Foreskin keratinocyte (primary cell): ENCODE measurements at places on chromosomes 1 and 21. TPM values are rescaled to one million over a fixed set of nuclear protein-coding genes. Genes with fewer than 3 reads are reported as not detected.

DNA sequence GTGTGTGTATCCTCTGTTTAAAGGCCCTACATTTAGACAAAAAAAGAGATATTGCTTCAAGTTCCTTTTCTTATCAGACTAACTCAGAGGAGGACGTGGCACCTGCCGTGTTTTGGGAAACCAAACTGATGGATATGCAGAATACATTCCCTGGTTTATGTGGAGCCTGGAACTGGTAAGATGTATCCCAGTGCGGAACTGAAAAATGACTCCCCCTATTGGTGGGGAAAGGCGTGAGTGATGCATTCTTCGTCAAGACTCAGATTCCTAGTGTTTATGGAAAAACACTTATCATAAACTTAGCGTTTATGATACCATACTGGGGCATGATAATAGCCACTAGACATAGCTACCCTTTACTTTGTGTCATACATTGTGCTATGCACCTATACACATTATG is 154.2 kb downstream of the ZNF326 start:
- no peak for DNase-seq

DNA sequence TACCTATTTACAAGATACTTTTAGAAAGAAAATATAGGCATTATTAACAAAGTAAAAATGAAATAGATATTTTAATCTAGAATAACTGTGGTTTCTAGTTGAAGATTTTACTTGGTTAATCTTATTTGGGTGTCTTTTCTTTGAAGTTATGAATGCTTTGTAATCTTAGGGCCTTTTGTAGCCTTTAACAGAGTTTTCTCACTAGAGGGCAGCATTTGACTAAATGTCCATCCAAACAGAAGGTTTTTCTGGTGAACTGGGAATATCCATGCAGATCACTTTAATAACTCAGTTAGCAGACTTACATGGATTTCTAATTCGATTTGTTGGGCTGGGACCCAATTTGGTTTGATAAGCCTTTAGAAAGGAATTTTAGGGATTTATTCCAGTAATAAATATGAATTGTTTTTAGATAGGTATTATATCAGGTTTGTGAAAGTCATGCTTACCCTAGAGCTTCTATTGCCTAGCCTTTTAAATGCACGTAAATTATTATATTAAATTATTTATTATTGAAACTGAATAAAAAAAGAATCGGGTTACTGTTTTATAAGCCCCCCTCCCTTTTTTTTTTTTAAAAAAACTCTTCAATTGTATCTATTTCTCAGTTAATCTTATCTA is 119.7 kb downstream of the ZNF326 start:
- DNase-seq = no peak

- no peak for DNase-seq
Measured at GRCh38 chr1:215160351-215160750, 77.8 kb downstream of the KCNK2 start.

DNA sequence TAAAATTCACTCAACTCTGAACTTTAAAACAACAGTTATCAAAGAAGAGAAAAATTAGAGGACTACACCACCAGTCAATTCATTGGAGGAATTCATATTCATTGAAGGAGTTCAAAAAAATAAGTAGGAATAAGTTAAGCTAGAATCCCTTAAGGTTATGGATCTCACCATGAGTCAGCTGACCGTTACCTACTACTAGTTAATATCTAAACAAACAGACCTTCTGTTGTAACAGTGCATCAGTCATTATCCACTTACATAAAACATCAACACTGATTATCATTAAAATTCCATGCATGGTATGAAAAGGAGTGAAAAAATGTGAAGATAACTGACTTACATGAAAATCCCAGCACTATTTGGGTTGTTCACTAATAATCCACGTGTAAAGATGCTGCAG is 44.9 kb downstream of the FOXJ3 start:
- DNase-seq = no peak

DNA sequence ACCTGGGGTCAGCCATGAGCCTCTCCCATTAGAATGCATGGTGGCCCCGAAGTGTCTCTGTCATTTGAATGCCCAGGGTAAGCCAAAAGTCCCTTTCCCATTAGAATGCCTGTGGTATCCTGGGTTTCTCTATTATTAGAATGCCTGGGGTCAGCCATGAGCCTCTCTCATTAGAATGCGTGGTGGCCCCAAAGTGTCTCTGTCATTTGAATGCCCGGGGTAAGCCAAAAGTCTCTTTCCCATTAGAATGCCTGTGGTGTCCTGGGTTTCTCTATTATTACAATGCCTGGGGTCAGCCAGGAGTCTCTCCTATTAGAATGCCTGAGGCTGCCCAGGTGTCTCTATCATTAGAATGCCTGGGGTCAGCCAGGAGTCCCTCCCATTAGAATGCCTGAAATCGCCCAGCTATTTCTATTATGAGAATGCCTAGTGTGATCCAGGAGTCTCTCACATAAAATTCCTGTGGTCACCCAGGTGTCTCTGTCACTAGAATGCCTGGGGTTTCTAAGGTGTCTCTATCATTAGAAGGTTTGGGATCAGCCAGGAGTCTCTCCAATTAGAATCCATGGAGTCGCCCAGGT is 65.5 kb downstream of the RNF187 start:
- no peak for DNase-seq

DNA sequence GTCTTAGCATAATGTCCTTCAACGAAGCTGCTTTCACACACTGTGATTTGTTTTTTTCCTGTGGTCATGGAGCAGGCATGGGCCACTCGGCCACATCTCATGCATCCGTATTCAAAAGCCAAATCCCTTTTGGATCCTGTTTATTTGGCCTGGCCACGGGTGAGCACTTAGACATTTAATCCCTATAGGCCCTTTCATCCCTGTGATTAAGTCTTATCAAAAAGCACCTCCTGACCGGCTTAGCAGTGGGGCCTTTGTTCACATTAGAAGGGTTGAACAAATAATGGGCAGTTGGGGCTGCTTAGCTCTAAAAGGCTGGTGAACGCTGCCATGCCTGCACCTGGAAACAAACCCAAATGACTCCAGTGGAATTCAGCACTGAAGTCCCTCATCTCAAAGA is 2.0 kb downstream of the KCNE2 start:
- no peak for DNase-seq

- DNase-seq = no peak
Measured at GRCh38 chr1:190679044-190679443, 201.4 kb upstream of the BRINP3 start.

GRCh38 chr1:150548632-150549495 is at the start of gene ADAMTSL4:
Gene ADAMTSL4 (plus strand): TSS chr1:150549408. CDS start chr1:150552289, 2,881 bp downstream.
- DNase-seq = no peak

- no peak for DNase-seq
Measured at GRCh38 chr1:42380586-42381279, at the start of gene RIMKLA. Gene RIMKLA (plus strand): TSS chr1:42380792. CDS start chr1:42380935, 143 bp downstream.

DNA sequence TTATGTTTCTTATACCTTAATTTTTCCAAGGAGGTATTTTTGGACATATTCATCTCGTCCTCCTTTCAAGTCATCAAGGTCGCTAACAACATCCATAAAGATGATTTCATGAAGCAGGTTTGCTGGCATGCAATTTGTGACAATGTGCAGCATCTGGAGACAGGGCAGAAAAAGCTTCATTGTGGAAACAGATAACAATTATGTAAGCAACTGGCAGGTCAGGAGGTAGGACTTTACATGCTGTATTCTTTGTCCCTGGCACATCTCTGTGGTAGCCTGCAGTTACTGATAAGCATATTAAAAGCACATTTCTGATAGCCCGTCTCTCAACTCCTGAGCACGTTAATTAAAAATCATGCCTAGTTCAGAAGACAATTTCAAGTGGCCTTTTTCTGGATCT is 156.8 kb downstream of the LEPR start:
- no peak for DNase-seq

GRCh38 chr21:14526836-14527695 is 19.0 kb downstream of the SAMSN1 start:
- DNase-seq = no peak

- DNase-seq = no peak
Measured at GRCh38 chr1:111776391-111776790, 20.7 kb downstream of the DDX20 start.

DNA sequence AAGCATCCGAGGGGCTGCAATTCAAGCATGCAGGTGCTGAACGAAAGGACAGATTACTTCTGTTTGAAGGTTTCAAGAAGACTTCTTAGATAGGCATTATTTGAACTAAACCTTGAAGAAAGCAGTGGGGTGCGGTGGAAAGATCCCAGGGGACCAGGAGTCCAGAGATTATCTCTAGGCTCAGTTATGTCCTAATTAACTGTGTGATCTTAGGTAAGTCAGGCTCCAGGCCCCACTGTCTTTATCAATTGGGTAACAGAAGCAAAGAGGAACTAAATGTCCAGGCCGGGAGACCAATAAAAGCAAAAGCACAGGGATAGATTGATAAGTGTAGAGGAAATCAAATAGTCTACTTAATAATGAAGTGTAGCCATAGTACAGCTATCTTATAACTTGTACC is 72.9 kb upstream of the CDC42BPA start:
- no peak for DNase-seq

The FAM229A gene
- 0.42 and 0.71 TPM in 2 replicates for polyA plus RNA-seq

The DAB1 gene
- polyA plus RNA-seq = not detected in 2 replicates

The KCNJ15 gene
- polyA plus RNA-seq = 16.0 and 24.5 TPM in 2 replicates

The COX20 gene
- 44.9 and 54.7 TPM in 2 replicates for polyA plus RNA-seq
